ENCODE measurements at places on chromosomes 7 and 10.

GRCh38 chr7:17940951-17941431 lies 697 bp upstream of the SNX13 start:
- no peak for DNase-seq

GRCh38 chr7:7256731-7257274 lies 74.5 kb downstream of the C1GALT1 start:
- DNase-seq: no peak

GRCh38 chr7:74104702-74105101 lies 21.1 kb downstream of the LIMK1 start:
- no peak for DNase-seq

DNA sequence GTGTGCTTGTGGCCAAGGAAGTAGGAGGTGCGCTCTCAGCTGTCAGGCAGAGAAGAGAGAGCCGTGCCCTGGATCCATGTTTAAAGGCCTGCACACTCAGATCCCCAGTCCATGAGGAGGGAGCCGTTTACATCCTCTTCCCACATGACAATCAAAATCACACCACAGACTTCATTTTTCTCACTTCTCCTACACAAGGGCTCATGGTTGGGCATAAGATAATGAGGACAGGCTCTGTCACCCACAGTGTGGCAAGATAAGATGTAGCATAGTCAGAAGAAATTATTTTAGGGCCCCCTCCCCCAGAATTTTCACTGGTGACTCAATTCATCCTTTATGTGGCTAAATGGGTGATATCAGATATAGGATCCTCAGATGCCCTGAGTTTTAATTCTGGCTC lies 35.9 kb upstream of the INHBA start:
- DNase-seq: no peak

DNA sequence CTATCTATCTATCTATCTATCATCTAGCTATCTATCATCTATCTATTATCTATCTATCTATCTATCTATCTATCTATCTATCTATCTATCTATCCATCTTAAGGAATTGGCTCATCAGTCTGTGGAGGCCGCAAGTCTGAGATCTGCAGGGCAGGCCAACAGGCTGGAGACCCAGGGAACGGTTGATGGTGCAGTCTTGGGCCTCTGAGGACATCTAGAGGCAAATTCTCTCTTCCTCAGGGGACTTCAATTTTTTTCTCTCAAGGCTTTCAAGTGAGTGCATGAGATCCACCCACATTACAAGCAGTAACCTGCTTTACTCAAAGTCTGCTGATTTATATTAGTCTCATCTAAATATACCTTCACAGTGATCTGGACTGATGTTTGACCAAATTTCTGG lies 197.0 kb downstream of the GLRX3 start:
- no peak for DNase-seq

- no peak for DNase-seq
Observed at GRCh38 chr7:131039836-131040235, 287.8 kb upstream of the MKLN1 start.

DNA sequence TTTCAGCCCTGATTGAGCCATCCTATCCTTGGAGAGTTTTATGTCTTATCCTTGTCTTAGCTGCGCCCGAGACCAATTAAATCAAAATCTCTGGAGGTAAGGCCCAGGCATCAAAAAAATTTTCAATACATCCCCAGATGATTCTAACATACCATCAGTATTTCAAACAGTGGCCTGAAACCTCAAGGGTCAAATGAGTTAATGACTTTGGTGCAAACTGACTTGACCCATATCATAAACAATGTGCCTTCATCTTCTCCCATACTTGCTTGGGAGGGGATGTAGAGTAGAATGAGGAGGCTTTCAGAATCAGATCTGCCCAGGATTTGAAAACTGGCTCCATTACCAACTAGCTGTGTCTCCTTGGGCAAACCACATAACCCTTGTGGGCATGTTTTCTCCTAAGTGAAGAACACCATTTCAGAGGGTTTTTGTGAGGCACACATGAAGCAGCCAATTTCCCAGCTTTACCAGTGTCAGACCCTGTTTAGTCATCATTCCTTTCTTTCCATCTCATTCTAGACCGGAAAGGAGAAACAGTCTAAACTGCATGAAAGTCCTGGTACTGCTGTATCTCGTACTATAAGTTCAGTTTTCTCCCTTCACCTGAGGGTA lies 35.7 kb upstream of the ATXN7L1 start:
- no peak for DNase-seq

GRCh38 chr7:80779456-80779855 lies 139.4 kb downstream of the SEMA3C start:
- DNase-seq: no peak

DNA sequence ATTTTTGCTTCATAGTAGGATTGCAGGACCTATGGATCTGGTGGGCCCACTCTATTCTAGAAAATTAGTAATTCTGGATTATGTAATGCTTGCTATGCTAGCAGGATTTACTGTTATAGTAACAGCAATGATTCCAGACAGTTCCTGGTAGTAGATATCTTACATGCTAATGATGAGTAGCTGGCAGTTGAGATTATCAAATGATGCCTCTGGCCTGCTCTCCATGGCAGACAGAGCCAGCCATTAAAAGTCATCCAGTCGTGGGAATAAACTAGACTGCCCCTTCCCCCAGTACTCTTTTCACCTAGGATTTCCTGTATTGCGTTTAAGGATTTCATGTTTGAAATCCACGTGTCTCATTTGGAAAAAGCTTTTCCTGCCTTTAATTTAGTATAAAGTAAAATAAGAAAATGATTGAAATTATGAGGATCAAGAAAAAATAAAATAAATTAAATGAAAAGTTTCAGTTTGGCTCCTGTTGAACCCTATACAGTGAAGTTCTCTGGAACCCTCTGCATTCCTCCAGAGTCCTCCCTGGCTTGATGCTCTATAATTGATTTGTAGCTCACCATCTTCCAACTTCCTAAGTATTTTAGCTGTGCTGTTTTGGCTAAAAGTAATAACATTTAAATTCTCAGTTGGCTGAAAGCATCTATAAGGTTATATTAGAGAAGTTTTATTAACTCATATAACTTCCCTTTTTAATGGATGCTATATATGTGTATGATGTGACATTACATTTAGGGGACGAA lies 14.6 kb downstream of the UMAD1 start:
- DNase-seq: no peak

DNA sequence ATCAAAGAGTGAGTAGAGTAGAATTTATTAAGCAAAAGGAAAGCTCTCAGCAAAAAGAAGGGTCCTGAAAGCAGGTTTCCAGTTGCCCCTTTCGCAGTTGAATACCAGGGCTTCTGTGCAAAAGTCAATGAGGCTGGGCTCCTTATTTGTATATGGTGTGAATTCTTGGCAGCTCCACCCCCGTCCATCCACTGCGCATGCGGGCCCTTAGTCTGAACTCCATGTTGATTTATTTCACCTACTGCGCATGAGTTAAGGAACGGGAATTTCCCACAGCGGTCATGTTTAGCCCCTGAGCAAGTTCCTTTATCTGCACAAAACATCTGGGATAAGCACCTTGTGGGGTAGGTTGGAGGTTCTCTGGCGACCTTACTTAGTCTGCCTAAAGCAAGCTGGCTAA lies 325.6 kb downstream of the ZWINT start:
- no peak for DNase-seq
